ENCODE measurements at places on chromosomes 11 and 22. TPM values are rescaled to one million over a fixed set of nuclear protein-coding genes. Genes with fewer than 3 reads are reported as not detected.

- DNase-seq = no peak
These were observed 79.2 kb upstream of the CEP126 start for GRCh38 chr11:101835506-101836063.

GRCh38 chr11:7538466-7539454, 25.0 kb downstream of the PPFIBP2 start:
- DNase-seq = no peak

DNA sequence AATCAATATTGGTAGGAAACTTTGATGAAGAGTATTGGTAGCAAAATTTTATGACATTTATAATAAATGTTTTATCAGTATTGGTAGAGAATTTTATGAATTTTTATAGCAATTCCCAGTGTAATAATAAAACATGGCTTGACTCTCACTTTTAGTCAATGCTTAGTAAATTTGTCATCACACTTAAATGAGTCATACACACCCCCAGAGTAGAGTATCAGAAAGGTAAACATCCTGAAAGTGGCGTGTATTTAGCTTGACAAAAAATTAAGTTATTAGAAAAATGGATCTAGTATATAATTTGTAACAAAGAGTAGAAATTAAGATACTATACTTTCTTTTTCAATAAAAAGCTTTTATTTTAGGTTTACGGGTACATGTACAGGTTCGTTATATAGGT, 2.6 kb downstream of the MS4A3 start:
- DNase-seq = no peak

The MTMR2 gene
- 49.2 TPM for total RNA-seq

GRCh38 chr22:44341431-44342346, 28.9 kb upstream of the SHISAL1 start:
- no peak for DNase-seq

The RFPL3 gene
- total RNA-seq = not detected

DNA sequence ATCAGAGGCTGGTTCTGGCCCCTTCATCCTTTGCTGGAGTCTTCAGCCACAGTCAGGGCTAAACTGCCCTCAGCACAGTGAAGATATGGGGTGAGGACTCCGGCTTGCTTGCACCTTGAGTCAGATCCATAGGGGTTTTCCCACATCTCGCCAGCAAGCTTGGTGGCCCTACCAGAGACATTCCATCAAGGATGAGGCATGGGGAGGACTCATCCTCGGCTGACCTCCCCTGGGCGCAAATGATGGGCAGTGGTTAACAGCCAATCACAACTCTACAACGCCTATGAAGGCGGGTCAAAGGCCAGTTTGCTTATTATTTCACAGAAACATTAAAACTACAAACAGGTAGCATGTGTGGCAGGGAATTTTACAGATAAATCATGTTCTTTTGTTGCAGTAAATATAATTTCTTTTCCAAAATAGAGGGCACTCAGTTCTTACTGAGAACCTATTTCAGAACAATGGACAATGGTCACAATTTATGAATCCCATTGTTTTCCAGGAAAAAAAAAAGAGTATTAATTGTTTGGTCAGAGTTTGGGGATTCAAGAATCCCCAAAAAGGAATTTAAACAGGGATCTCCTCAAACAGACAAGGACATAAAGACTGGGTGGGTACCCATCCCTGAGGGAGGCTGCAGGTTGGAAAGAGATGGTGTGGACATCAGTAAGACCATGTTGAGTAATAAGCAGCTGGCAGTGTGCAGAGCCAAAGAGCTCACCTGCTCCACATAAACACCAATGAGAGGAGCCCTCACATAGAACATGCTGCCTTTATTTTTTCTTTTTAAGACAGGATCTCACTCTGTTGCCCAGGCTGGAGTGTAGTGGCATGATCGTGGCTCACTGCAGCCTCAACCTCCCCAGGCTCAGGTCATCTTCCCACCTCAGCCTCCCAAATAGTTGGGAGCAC, 14.8 kb downstream of the PLAAT3 start:
- DNase-seq = no peak

- no peak for DNase-seq
These were observed 947.3 kb upstream of the TENM4 start for GRCh38 chr11:80388130-80388529.

- DNase-seq = no peak
These were observed 7.3 kb upstream of the CEP295 start for GRCh38 chr11:93654226-93654625.

- no peak for DNase-seq
These were observed 441.3 kb upstream of the API5 start for GRCh38 chr11:42870480-42870879.

The OR5P2 gene
- total RNA-seq = not detected

The OR8G5 gene
- not detected for total RNA-seq

- DNase-seq = no peak
These were observed 47.1 kb downstream of the LARGE1 start for GRCh38 chr22:33873186-33873585.

- no peak for DNase-seq
These were observed 17.8 kb downstream of the KIF18A start for GRCh38 chr11:28090052-28090749.

The OR9I1 gene
- not detected for total RNA-seq

DNA sequence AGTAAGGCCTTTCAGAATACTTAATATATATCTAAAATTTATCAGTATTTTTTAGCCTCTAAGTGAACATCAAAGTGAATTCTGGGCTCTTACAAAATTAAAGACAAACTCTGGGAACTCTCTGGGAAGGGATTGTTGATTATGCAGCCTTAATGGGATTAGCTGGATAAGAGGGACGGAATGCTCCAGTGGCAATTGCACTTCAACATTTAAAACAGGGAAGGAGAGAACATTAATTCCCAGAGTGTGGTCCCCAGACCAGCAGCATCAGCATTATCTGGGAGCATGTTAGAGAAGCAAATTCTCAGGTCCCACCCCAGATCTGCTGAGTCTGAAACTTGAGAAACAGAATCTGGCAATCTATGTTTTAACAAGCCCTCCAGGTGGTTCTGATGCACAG, 46.5 kb downstream of the POLD3 start:
- no peak for DNase-seq

GRCh38 chr22:28978158-28978557, 83.5 kb downstream of the C22orf31 start:
- DNase-seq = no peak

The OR4A16 gene
- total RNA-seq = not detected

GRCh38 chr11:117792241-117792640, 4.8 kb downstream of the DSCAML1 start:
- DNase-seq = no peak

The LRRC56 gene
- total RNA-seq = 2.1 TPM

GRCh38 chr11:72634472-72635095, 39.6 kb downstream of the PDE2A start:
- no peak for DNase-seq

- no peak for DNase-seq
These were observed 77.4 kb downstream of the FBLN1 start for GRCh38 chr22:45579806-45580725.

The CALCA gene
- 0.61 TPM for total RNA-seq

DNA sequence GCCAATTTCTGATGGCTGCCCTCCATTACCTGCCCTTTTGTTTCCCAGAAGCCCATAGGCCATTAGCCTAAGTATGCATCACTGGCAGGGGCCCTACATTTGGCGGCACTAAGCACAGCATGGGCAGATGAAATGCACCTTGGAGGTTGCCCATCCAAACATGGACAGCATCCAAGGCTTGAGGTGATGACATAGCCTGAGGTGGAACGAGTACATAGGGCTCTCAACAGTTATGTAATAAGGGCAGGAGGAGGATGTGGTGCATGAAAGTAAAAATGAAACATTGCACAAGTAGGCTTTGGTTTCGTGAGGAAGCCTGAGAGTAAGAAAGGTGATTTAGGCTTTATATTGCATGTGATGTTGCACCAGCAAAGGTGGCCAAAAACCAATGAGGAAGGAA, 148.1 kb downstream of the FAM76B start:
- no peak for DNase-seq

DNA sequence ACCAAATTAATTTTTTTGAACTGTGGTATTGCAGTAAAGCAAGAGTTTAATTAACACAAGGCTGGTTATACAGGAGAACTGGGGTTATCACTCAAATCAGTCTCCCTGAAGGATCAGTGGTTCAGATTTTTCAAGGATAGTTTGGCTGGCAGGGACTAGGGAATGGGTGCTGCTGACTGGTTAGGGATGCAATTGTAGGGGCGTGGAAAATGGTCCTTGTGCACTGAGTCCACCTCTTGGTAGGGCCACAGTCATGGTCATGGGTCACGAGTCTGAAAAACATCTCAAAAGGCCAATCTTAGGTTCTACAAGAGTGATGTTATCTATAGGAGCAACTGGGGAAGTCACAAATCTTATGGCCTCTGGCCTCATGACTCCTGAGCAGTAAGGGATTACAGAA, 27.9 kb downstream of the MCHR1 start:
- DNase-seq = no peak

GRCh38 chr22:49554741-49555140, 272.9 kb downstream of the BRD1 start:
- no peak for DNase-seq

The FBLN1 gene
- total RNA-seq = 168 TPM

GRCh38 chr22:39128508-39128907, 24.0 kb downstream of the CBX7 start:
- no peak for DNase-seq

The SPA17 gene
- 5.2 TPM for total RNA-seq

The FDXACB1 gene
- 2.3 TPM for total RNA-seq

DNA sequence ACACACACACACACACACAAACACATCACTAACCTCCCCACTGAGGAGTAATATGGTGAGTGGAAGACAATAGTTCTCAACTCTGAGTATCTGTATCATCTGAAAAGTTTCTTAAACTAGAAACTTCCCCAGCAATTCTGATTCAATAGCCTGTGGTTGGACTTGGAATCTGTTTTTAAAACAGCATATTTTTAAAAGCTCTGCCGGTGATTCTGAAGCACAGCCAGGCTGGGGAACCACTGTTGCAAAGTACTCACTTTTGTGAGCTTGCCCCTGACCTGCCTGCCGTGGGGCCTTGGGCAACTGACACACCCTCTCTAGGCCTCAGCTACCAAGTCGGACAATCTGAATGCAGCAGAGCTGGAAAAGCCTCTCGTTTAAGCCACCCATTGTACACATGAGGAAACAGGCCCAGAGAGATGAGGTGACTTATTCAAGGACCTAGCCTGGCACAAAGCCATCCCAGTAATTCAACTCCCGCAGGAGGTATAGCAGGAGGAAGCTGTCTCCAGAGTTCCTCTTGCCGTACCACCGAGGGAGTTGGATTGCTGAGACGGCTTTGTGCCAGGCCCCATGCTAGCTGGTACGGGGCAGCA, 8.9 kb downstream of the SLC15A3 start:
- no peak for DNase-seq

GRCh38 chr11:13210424-13210823, 67.2 kb upstream of the BMAL1 start:
- peak; percentile 67 for DNase-seq

The DRICH1 gene
- not detected for total RNA-seq

Measured in H1 (cell line).